HCT116 (cell line): ENCODE measurements at places on chromosomes 6 and 20.

DNA sequence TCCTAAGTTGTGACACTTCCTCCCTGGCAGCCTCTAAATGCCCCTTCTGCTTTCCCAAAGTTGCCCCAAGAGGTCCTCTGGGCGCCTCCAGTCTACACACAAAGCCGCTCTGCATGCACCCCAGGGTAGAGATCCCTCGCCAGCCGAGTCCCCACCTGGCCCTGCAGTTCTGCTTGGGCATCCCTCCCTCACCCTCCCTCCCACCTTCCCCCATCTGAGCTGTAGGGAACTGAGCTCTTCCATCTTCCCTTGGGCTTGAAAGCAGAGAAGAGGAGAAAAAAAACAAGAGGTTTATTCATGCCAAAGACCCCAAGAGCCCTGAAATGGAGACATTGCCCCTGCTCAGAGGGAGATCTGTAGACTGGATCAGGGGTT lies 5.7 kb upstream of the FGD2 start:
- no peak for DNase-seq

DNA sequence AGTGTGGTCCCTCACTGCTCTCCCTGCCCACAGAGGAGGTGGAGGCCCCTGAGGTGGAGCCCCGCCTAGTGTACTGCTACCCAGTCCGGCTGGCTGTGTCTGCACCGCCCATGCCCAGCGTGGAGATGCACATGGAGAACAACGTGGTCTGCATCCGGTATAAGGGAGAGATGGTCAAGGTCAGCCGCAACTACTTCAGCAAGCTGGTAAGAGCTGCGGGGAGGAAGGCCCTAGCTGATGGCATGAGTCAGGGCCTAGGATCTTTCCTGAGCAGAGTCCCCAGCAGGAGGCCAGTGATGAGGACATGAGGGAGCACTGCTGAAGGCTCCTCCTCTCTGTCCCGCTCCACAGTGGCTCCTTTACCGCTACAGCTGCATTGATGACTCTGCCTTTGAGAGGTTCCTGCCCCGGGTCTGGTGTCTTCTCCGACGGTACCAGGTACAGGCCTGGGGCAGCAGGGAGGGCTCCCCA lies 11.2 kb downstream of the PCIF1 start:
- DNase-seq = no peak

DNA sequence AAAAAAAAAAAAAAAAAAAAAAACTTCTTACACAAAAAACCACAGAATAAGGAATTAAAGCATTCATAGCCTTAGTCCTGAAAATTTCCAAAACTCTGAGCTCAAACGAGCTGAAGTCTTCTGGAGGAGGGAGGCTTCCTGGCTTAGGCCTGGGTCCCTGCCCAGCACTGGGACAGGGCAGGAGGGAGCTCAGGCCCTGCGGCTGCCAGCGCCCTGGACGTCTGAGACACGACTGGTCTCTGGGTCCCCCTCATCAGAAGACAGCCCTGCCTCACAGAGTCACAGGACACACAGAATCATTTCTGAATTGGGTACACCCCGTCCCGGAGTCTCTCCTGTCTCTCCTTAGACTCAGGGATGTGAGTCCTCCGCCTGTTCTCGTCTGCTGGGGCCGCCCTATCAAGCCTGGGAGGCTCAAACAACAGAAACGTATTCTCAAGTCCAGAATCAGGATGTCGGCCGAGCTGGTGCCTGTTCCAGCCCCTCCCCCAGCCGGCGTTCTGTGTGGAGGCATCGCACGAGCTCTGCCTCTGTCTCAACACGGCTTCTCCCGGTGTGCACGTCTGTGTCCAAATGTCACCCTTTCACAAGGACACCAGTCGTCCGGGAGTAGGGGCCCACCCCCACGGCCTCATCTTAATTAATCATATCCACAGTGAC lies 39.4 kb downstream of the ZBTB46 start:
- no peak for DNase-seq

DNA sequence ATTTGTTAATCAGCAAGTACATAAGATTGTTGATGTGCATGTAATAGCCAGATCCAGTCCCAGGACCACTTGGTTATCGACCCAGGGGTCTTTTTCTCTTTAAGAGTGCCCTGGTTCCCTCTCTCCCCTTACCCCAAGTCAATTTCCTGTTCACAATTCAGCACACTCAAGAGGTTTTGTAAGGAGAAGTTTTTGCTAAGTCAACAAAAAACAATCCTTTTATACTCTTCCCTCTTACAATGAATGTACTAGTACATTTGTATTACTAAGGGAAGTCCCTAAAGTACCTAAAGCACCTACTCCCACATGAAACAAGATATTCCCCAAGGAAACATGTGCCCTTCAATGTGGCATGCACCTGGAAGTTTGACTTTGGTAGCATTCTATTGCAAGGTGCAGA lies 1.6 kb upstream of the NT5DC1 start:
- no peak for DNase-seq

DNA sequence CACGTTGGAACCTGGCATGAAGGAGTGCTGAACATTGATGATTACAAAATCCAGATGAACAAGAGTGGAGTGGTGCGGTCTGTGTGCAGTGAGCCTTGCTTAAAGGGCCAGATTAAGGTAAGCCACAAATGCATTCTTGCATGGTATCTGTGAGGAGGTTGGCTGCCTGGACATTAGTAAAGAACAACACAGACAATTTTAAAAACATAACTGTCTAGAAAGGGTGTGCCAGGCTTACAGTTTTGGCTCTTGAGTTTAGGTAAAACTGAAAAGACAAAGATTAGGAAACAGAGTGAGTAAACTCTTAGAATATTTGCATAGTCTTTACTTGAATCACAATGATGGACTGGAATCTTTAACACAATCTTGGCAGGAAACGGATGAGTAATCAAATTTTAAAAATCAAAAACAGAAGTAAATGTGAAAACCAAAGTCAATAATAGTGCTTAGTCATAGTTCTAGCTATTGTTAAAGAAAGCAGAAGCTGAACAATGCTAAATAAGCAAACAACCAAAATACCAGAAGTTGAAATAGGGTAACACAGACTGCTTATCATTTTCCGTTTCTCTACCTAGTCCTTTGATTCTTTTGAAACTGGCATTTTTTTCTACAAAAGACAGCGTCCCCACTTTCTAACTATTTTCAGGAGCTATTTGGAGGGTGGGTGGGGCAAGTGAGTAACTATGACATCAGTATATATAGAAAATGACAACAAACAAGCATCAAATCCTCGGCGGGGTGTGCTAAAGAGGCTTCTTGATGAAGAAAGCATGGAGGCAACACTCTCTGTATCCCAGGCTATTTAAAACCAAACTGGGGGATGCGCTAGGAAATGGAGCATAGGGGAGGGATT lies 185.8 kb upstream of the RAB32 start:
- no peak for DNase-seq

GRCh38 chr6:56450882-56451739 lies 191.6 kb downstream of the DST start:
- no peak for DNase-seq

DNA sequence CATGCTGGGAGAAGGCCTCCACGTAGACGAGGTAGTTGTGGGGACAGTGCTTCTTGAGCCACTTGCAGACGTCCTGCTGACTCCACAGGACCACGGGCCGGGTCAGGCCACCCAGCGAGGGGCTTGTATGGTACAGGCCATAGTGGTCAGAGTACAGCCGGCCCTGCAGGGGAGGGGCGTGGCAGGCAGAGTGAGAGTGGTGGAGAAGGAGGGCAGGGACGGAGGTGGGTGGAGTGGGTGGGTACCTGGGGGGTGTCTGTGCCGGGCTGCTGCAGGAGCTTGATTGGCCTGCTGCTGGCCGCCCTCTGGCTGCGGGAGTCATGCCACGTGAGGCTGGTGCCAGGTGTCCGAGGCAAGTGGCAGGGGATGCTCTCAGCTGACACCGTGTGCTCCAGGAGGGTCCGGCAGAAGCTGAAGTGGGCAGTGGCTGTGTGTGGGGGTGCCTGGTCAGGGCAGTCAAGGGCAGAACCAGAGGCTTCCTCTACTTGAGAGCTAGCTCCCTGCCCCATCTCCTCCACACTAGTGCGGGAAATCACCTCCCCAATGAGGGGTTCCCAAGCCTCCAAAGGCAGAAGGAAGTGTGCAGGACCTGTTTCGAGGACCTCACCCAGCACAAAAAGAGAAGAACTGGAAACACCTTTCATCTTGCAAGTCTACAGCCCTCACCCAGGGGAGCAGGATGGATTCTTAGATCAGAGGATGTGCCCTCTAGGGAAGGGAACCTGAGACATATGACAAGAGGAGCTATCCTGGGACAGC lies 2.3 kb downstream of the SAMD10 start:
- DNase-seq = no peak

DNA sequence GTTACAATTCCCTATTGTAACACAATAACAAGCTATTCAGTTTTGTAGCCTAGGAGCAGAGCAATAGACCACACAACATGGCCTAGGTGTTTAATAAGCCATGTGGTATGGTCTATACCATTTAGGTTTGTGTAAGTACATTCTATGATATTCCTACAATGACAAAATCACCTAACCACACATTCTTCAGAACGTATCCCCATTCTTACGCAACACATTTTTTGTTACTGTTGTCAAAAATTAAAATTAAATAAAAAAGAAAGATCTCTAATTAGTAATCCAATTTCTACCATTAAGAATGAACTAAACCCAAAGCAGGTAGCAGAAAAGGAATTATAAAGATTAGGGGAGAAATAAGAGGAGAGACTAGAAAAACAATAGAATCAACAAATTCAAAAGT lies 44.0 kb downstream of the RANBP9 start:
- DNase-seq = no peak

GRCh38 chr6:82910820-82911219 lies 154.8 kb downstream of the UBE3D start:
- DNase-seq = no peak

DNA sequence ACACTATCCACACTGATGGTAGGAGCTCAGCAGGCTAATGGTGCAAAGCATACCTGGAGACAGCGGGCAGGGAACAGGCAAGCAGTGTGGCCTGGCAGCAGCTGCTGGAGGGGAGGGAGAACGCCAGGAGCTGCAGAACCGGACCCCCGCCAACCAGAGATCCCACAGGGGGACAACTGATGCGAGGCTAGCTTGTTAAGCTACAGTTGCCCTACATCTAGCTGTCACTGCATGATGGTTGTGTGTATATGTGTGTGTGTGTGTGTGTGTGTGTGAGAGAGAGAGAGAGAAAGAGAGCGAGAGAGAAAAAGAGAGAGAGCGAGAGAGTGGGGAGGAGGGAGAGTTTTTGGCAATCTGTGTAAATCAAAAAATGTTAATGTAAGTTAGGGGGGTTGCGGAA lies 69.7 kb upstream of the NHSL1 start:
- no peak for DNase-seq

DNA sequence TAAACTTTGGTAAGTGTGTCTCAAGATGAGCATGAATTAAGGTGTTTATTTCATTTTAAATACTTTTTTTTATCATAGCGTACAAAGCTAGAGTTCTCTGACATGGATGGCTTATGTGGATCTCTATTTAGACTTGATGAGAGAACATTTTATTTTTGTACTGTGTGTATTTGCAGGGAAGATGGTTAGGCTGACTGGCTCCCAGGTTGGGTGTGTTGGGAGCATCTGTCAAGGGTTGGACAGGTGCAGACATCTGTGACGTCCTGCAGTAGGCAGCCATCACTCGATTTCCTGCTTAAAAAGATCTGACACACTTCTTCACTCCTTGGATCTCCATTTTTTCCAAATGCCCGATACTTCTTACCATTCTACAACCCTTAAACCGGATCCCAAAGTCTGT lies 221.9 kb upstream of the QKI start:
- DNase-seq = no peak

- DNase-seq = peak; percentile 90
These were observed 118.5 kb downstream of the SNX5 start for GRCh38 chr20:17849901-17850683.

- DNase-seq = no peak
These were observed 25.8 kb upstream of the PLCG1 start for GRCh38 chr20:41111578-41111951.

- DNase-seq = no peak
These were observed 51.8 kb downstream of the CDH26 start for GRCh38 chr20:60009826-60010616.

- no peak for DNase-seq
These were observed 30.2 kb downstream of the TGM3 start for GRCh38 chr20:2326046-2326445.

GRCh38 chr6:158762787-158763433 lies 56.3 kb downstream of the EZR start:
- no peak for DNase-seq
